ENCODE measurements at places on chromosomes 3 and 15. TPM values are rescaled to one million over a fixed set of nuclear protein-coding genes. Genes with fewer than 3 reads are reported as not detected.

The THSD4 gene
- total RNA-seq: 3.5 TPM

The FBXW12 gene
- 0.55 TPM for total RNA-seq

The GOLGA8J gene
- 0.22 TPM for total RNA-seq

The RPUSD2 gene
- 17.0 TPM for total RNA-seq
